ENCODE measurements at places on chromosomes 2 and 18. TPM values are rescaled to one million over a fixed set of nuclear protein-coding genes. Genes with fewer than 3 reads are reported as not detected.

- H3K4me3 ChIP-seq: no peak overlapping the region
- H3K4me1 ChIP-seq: no peaks in the 10 kb centered on the region
- no peak for DNase-seq
- no peaks in the 10 kb centered on the region for H3K36me3 ChIP-seq
- H3K27me3 ChIP-seq: no peaks in the 10 kb centered on the region
These were observed 12.8 kb downstream of the PSMD1 start for GRCh38 chr2:231069379-231070054.

Gene ZNF385B
- 0.10 TPM for total RNA-seq

DNA sequence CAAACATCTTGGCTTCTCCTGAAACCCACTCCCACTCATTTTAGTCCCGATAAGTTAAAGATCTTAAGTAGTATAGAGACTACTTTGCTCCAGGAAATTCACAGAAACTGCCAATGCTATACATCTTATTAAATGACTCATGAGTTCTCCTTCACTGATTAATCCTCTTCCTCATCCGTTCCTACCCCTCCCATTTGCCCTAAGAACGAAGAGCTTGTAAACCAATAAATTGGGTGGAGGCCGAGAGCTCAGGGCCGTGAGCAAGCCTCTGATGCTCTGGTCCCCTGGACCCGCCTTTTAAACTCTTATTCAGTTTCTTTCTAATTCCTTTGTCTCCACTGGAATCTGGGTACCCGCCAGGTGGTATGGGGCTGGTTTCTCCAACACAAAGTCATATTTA is 68.6 kb downstream of the METTL8 start:
- no peaks in the 10 kb centered on the region for H3K4me1 ChIP-seq
- no peaks in the 10 kb centered on the region for H3K36me3 ChIP-seq
- peak overlapping the region; percentile 54 for H3K27ac ChIP-seq
- DNase-seq: peak; percentile 38
- no peaks in the 10 kb centered on the region for H3K27me3 ChIP-seq

Gene C2orf66
- not detected for total RNA-seq

DNA sequence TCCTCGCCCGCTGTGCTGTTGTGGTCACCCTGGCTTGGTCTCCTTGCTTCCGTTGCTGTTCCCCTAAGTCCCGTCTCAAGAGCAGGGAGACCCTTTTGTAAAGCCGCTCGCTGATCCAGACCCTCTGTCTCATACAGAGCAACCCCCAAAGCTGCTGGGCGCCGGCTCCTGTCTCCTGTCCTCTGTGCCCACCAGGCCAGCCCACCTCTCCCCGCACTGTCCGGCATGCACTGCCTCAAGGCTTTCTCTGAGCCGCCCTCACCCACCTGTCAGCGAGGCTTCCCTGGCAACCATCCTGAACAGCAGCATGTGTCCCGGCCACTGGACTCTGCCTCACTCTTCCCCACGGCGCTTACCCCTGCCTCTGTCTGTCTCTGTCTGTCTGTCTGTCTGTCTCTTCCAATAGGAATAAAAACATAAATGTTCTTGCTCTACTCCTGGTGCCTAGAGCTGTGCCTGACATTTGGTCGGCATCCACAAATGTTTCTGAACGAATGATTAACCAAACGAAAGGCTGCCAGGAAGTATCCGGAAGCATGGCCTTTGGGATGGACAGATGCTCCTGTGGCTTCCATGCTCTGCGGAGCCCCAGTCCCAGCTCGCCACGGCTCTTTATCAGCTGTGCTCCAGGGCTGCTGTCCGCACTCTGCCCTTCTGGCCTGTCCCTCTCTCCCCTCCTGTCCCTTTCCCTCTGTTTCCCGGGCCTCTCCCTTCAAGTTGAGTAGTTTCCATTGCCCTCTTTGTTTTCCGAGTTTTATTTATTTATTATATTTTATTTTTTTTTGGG is 7.8 kb downstream of the COLEC11 start:
- H3K4me1 ChIP-seq: no peaks in the 10 kb centered on the region
- H3K27ac ChIP-seq: no peak overlapping the region
- no peaks in the 10 kb centered on the region for H3K36me3 ChIP-seq
- H3K27me3 ChIP-seq: no peaks in the 10 kb centered on the region
- no peak overlapping the region for H3K4me3 ChIP-seq
- DNase-seq: no peak

DNA sequence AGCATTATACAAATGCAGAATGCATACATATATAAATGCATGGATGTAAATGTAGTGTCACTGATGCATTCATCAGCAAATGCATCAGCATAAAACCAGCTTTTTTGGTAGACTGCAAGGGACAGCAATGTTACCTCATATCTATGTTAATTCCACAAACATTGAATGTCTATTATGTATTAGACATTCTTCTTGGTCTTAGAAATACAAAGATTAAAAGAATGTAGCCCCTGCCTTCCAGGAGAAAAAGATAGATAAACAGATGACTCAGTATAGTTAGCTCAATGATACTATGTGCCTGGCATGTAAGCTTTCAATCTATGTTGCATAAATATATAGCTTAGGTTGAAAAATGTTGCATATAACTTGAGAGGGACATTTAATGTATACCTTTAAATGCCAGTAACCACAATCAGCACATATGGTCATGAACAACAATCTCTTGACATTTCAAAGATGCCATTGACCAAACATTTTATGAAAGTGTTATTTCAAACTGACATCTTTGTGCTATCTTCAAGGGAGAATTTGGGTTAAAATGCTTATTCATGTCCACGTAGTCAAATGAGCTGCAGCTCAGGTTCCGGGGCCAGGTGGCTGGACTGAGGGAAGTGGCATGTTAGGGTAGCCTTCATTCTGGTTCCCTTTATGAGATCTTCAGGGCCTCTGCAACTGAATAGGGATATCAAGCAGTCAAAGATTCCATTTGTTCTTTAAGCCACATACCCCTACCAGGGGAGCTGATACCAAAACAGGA is 45.2 kb upstream of the GCG start:
- DNase-seq: no peak
- no peak overlapping the region for H3K4me3 ChIP-seq
- H3K27ac ChIP-seq: no peak overlapping the region
- no peaks in the 10 kb centered on the region for H3K4me1 ChIP-seq
- H3K27me3 ChIP-seq: no peaks in the 10 kb centered on the region

Gene C2orf78
- total RNA-seq: not detected

Gene TTR
- 1.7 TPM for total RNA-seq

DNA sequence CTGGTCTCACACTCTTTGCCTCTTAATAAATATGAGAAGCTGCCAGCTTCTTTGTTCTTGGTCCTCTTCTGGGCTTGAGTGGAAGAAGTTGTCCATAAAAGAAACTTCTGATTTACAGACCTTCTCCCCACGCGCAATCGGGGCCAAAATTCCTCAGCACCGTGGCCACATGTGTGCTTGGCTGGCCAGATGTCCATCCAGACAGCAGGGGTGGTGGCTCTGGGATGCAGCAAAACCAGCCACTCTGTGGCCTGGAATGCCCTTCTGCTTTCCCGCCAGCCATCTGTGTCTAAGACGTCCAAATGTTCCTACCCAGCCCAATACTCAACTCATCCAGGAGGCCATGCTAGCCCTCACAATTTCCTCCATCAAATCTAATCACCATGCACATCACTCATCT is 250.8 kb downstream of the EN1 start:
- no peaks in the 10 kb centered on the region for H3K4me1 ChIP-seq
- H3K4me3 ChIP-seq: no peak overlapping the region

GRCh38 chr18:46481048-46481846 is 175.8 kb downstream of the LOXHD1 start:
- H3K27me3 ChIP-seq: no peaks in the 10 kb centered on the region
- no peaks in the 10 kb centered on the region for H3K4me1 ChIP-seq
- DNase-seq: peak; percentile 45
- no peaks in the 10 kb centered on the region for H3K36me3 ChIP-seq
- no peak overlapping the region for H3K4me3 ChIP-seq
- H3K27ac ChIP-seq: no peak overlapping the region

GRCh38 chr2:26139269-26140183 is 33.4 kb upstream of the GAREM2 start:
- no peaks in the 10 kb centered on the region for H3K27me3 ChIP-seq
- peaks cover 4% of the 10 kb centered on the region for H3K36me3 ChIP-seq
- peaks cover 5% of the 10 kb centered on the region for H3K4me1 ChIP-seq
- no peak overlapping the region for H3K27ac ChIP-seq

- no peak overlapping the region for H3K27ac ChIP-seq
- H3K4me3 ChIP-seq: no peak overlapping the region
- no peaks in the 10 kb centered on the region for H3K27me3 ChIP-seq
- DNase-seq: no peak
- no peaks in the 10 kb centered on the region for H3K36me3 ChIP-seq
These were observed 290.2 kb downstream of the ZNF385B start for GRCh38 chr2:179571252-179571651.

DNA sequence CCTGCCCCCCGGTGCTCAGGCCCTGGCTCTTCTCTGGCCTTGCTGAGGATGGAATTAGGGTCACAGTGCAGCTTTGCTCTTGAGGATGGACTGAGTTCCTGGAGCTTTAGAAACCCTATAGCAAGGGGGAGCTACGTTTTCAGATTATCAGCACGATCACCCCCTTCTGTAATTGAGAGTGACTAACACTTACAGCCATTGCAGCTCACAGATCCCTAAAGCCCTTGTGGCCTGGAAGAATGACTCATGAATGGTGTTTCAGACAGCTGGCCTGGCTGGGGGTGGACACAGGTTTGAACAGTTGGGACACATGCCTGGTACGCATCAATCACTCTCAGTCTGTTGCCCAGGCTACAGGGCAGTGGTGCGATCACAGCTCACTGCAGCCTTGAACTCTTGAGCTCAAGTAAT is 79.7 kb upstream of the IGFBP5 start:
- H3K27me3 ChIP-seq: no peaks in the 10 kb centered on the region
- peak overlapping the region; percentile 5 for H3K27ac ChIP-seq
- no peaks in the 10 kb centered on the region for H3K36me3 ChIP-seq
- H3K4me1 ChIP-seq: no peaks in the 10 kb centered on the region
- H3K4me3 ChIP-seq: no peak overlapping the region

DNA sequence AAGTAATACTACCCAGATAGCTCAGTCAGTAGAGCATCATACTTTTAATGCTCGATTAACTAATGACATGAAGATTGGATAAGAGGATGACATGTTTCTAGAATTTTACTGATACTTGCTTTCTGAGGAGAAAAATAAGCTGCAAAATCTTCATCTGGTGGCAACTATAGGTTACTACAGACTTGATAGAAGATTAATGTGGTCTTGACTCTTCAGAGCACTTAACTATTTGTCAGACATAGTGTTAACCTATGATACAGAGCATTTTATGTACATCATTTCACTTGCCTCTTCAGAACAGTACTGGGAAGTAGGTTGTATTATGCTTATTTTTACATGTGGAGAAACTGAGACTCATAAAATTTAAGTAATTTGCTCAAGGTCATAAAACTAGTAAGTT is 83.9 kb downstream of the UBR3 start:
- no peaks in the 10 kb centered on the region for H3K4me1 ChIP-seq
- H3K27ac ChIP-seq: no peak overlapping the region
- H3K4me3 ChIP-seq: no peak overlapping the region
- no peaks in the 10 kb centered on the region for H3K27me3 ChIP-seq
- H3K36me3 ChIP-seq: no peaks in the 10 kb centered on the region
- DNase-seq: no peak

DNA sequence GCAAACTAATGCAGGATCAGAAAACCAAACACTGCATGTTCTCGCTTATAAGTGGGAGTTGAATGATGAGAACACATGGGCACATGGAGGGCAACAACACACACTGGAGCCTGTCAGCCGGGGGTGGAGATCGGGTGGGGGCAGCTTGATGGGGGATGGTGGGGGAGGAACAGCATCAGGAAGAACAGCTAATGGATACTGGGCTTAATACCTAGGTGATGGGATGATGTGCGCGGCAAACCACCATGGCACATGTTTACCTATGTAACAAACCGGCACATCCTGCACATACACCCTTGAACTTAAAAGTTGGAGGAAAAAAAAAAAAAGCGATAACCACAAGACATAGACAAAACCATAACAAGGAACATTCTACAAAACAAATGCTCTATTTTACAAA is 10.4 kb downstream of the CHMP3 start:
- no peak overlapping the region for H3K27ac ChIP-seq
- H3K4me1 ChIP-seq: no peaks in the 10 kb centered on the region
- no peaks in the 10 kb centered on the region for H3K36me3 ChIP-seq
- H3K27me3 ChIP-seq: no peaks in the 10 kb centered on the region

- no peaks in the 10 kb centered on the region for H3K36me3 ChIP-seq
- no peak for DNase-seq
- no peak overlapping the region for H3K4me3 ChIP-seq
These were observed 18.7 kb downstream of the SMARCAL1 start for GRCh38 chr2:216430811-216431530.

- H3K36me3 ChIP-seq: no peaks in the 10 kb centered on the region
- no peaks in the 10 kb centered on the region for H3K27me3 ChIP-seq
- H3K4me1 ChIP-seq: peaks cover 11% of the 10 kb centered on the region
These were observed 201.3 kb downstream of the TGIF1 start for GRCh38 chr18:3651266-3651665.

GRCh38 chr2:24544456-24545115 is 53.5 kb downstream of the NCOA1 start:
- no peaks in the 10 kb centered on the region for H3K4me1 ChIP-seq
- H3K27ac ChIP-seq: no peak overlapping the region
- H3K4me3 ChIP-seq: no peak overlapping the region
- DNase-seq: no peak

DNA sequence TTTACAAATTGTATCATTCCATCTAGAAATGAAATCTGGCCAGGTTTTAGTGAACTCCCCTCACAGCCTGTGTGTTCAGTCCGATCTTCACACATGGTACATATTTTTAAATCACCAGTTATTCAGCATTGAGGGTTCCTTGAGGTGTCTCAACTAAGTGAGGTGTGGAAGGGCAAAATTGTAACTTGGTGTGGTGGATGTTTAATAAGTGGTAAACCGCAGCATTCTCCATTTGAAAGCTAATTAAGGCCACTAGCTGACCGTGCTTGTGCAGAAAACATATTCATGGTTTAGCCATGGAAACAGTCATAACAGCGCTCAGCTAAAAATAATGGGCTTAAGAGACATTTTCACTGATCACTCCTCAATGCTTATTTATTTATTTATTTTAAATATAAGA is 786.2 kb upstream of the FANCL start:
- H3K27me3 ChIP-seq: no peaks in the 10 kb centered on the region
- H3K4me3 ChIP-seq: no peak overlapping the region
- H3K36me3 ChIP-seq: no peaks in the 10 kb centered on the region
- no peaks in the 10 kb centered on the region for H3K4me1 ChIP-seq
